ENCODE measurements at places on chromosomes 16 and 17.

DNA sequence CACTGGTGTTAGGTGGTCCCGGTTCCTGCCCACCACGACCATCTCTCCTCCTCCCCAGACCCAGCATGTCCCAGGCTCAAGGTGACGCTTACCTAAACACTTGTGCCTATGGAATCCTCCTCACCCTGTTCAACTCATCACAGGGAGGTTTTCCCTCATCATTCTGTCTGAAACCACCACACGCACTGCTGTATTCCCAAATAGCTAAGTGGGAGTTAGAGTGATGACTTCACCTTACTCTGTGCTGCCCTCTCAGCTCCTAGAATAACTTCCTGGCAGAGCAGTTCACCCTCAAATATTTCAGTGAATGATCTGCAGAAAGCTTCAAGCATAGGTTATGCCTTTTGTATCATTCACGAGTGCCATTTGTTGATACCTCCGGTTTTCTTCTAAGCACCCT is 216.5 kb downstream of the CPPED1 start:
- no peak for DNase-seq

- no peak for DNase-seq
These were observed 594.3 kb upstream of the CDH5 start for GRCh38 chr16:65772134-65772732.

GRCh38 chr17:79410681-79411080 is 200.2 kb downstream of the RBFOX3 start:
- no peak for DNase-seq

- no peak for DNase-seq
These were observed 59.6 kb downstream of the HAPSTR1 start for GRCh38 chr16:9151074-9151473.

GRCh38 chr17:36840796-36841195 is 96.5 kb upstream of the LHX1 start:
- no peak for DNase-seq

DNA sequence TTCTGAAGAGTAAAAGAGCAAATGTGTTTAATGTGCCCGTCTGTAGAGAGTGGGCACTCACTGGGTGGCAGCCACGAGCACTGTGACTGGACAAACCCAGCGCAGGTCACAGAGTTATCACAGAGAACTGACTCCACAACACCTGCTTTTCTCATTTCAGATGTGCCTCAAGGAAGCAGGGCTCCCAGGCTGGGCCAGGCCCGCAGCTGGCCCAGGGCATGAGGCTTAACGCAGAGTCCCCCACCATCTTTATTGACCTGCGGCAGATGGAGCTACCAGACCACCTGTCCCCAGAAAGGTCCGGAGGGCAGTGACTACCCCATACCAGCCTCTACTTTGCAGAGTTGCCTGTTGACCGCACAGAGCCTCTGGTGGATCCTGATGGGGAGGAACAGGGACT is 11.9 kb downstream of the DNAAF8 start:
- DNase-seq, result no peak

DNA sequence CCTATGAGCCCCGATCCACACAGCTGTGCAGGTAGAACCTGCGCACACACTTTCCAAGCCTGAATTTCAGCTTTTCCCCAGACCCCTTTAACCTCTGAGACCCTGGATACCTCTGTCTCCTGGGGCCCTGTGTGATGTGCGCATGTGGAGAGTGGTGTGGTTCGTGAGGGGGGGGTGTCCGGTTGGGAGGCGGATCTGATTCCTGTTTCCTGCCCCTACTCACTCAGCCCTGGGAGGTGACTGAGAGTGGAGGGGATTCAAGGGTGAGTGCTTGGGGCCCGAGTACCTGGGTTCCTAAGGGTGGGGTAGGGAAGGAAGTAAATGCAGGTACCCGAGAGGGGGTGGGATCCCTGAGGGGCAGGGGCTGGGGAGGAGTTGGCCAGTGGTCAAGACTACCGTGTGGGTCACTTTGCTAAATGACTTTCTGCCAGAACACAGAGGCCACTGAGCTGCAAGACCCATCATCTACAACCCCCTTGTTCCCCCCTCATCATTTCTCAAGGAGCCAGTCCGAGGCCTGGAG is 621 bp downstream of the ARHGEF15 start:
- DNase-seq, result no peak

- DNase-seq, result no peak
These were observed 7.4 kb downstream of the GNAO1 start for GRCh38 chr16:56198755-56199114.

DNA sequence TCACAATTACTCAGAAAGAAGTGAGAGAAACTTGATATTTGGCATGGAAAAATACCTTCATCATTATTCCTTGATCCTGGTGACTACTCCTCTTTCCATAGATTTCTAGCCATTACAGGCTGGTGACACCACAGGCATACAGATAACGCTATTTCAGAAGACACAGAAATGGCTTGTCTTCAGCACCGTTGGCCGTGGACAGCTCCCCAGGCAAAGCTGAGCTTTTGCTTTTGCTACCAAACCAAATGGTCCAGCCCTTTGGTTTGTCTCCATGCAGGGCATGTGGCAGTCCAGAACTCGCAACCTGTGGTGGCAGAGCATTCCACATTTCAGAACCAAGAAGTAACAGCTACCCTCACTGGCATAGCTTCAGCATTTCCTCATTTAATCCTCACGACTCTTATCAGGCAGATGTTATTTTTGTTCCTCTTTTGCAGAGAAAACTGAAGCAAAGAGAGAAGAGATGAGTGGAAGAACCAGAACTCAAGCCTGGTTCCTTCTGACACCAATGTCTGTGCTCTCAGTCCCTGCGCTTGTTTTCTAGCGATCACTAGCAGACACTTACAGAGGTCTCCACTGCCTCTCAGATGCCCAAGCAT is 55.5 kb downstream of the HS3ST4 start:
- DNase-seq, result no peak

GRCh38 chr17:51667706-51668083 is 407.3 kb downstream of the UTP18 start:
- no peak for DNase-seq

DNA sequence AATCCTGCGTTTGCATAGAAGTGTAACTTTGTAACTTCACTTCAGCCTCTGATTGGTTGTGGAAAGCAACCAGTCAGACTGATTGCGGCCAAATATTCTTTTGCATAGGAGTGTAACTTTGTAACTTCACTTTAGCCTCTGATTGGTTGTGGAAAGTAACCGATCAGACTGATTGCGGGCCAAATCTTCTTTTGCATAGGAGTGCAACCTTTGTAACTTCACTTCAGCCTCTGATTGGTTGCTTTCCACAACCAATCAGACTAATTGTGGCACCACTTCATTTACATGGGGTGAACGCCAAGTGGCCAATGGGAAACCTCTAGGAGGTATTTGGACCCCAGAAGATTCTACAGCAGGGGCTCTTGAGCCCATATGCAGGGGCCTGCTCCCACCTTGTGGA is 1.8 kb upstream of the TMEM98 start:
- DNase-seq, result no peak

DNA sequence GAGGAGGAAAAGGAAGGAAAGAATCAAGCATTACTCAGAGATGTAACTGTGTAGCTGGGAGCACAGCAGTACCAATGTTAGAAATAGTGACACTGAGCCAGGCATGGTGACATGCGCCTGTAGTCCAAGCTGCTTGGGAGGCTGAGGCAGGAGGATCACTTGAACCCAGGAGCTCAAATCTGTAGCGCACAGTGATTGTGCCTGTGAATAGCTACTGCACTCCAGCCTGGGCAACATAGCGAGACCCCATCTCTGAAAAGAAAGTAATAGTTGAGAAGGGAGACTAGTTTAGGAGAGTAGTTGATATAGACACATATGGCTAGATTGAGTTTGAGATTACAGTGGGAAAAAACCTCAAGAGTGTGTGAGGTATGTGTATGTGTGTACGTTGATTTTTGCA is 17.8 kb downstream of the MAP3K3 start:
- DNase-seq, result no peak

DNA sequence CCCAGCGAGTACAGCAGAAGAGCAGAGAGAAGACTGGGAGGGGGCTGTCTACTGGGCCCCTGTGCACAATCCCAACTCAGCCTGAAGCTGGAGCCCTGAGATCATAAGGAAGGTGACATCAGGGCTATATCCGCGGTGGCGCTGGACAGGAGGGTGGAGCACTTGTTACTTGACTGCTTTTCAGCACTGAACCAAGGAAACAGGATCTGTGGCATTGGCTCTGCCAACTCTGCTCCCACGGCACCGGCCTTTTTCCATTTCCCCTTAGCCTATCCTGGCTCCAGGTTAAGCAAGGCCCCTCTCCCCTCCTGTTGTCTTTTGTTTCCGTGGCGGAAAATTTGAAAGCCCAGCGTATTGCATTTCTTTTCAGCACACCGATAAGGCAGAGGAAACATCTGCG is 125.0 kb upstream of the IRX3 start:
- no peak for DNase-seq

DNA sequence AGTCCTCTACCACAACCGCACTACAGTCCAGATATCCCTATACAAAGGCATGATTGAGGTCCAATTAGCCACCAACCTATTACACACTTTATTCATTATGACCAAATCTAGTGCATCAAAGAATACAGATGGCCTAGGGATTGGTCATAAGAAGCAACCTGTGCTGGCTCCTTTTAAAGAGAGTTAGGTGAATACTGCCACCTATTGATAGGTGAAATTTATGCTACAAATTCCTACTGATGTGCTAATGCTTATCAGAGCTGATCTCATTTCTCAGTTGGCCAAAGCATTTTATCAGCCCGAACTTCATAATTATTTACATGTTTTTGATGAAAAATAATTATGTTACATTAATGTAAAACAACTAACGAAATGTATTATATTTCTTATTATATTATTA is 166.3 kb downstream of the ANKFN1 start:
- peak; percentile 66 for DNase-seq

GRCh38 chr17:59378675-59379074 is 47.2 kb downstream of the YPEL2 start:
- peak; percentile 89 for DNase-seq

DNA sequence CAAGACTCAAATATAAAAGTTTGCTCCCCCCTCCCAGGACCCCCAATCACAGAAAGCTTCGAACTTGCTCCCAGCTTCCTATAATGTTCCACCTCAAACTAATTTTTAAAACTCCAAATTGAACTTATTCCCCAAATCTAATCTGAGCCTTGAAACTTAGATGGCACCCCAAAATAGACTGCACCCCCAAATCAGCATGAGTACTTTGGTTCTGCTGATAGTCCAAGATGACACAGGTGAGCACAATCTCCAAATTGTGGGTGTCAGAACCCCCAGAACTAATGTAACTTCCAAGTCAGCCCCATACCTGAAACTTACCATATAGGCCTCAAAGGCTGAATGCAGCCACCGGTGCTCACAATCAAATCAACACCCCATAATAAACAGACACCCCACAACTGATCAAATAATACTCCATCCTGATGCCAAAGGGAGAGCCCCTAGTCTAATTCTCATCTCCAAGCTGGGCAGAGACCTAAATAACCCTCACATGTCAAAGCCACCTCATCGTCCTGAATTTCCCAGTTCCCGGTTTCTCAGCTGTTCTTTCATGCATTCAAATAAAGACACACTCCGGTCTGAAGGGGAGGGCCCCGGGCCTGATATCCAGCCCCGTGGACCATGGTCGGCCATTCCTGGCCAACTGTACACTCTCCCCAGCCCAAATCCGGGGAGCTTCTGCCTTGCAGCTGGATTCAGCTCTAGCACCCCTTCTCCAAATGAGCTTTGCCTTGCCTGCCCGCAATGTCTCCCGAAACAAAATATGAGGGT is 1.8 kb upstream of the BCL6B start:
- no peak for DNase-seq

DNA sequence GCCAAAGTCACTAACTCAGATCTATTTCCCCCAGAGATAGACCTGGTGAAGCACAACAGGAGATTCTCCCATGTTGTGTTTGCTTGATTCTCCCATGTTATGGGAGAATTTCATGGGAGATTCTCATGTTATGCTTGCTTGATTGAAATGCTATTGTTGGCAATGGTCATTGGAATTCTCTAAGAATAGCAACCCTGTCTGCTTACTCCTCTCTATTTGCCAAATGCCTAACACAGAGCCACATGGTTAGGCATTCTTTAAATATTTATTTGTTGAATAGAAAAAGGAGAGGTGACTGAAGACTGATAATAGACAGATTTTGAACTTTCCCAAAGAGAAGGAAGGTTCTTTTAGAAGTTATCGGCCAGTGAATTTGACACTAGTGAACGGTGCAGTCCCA is 111.5 kb upstream of the MPHOSPH6 start:
- DNase-seq, result no peak
